ENCODE measurements at places on chromosomes 7 and 10. TPM values are rescaled to one million over a fixed set of nuclear protein-coding genes. Genes with fewer than 3 reads are reported as not detected.

Gene KCNH2
- total RNA-seq: 0.08 TPM

Gene CCDC136
- total RNA-seq: 4.4 TPM

Gene GATAD1
- total RNA-seq: 16.5 TPM

Gene BICC1
- total RNA-seq: 102 TPM

Gene POM121L12
- total RNA-seq: not detected

Gene SLC18A2
- under 0.01 TPM for total RNA-seq

Gene PPIF
- total RNA-seq: 46.5 TPM

Gene SCD
- 38.5 TPM for total RNA-seq

Gene C10orf62
- 0.08 TPM for total RNA-seq

Gene PRPS1L1
- not detected for total RNA-seq

Gene IL15RA
- total RNA-seq: 5.5 TPM

Gene JCAD
- 2.2 TPM for total RNA-seq

Gene DNAJC30
- total RNA-seq: 2.0 TPM

Gene NPFFR1
- total RNA-seq: not detected

Gene C7orf57
- total RNA-seq: not detected

Gene C10orf105
- under 0.01 TPM for total RNA-seq

Measured in smooth muscle cell of the coronary artery (primary cell).